ENCODE measurements at places on chromosomes 7 and 10. TPM values are rescaled to one million over a fixed set of nuclear protein-coding genes. Genes with fewer than 3 reads are reported as not detected.
A peak's percentile ranks its signal among the peaks of the same experiment; 100 is the strongest.

DNA sequence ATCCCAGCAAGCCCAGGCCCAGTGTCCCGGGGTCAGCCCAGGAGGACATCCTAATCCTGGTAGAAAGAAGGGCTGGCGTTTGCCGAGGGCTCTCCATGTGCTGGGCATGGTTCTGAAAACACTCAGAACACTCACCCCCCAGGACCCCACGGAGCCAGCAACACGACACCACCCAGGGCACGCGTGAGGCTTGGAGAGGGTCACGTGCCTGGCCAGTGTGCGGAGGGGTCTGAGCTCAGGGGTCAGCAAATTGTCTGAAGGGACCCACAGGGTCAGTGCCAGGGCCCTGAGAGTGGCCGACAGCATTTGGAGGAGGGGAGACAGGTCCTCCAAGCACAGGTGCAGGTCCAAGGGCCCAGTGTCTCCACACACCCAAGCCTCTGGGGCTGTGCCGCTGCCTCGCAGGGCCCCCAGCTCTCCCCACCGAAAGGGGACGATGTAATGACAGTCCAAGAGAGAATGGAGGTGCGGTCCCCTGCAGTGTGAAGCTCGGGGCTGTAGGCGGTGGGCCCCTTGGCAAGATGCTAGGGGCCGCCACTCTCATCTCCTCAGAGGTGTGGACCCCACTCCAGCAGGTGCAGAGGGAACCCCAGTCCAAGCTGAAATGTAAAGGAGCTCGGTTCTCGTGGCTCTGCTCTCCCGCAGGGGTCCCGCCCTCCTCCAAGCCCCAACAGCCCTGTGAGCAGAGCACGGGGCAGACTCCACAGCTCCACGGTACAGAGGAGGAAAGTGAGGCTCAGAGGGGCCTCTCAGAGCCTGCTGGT, 7.8 kb downstream of the FOXL3 start:
- DNase-seq: no peak

DNA sequence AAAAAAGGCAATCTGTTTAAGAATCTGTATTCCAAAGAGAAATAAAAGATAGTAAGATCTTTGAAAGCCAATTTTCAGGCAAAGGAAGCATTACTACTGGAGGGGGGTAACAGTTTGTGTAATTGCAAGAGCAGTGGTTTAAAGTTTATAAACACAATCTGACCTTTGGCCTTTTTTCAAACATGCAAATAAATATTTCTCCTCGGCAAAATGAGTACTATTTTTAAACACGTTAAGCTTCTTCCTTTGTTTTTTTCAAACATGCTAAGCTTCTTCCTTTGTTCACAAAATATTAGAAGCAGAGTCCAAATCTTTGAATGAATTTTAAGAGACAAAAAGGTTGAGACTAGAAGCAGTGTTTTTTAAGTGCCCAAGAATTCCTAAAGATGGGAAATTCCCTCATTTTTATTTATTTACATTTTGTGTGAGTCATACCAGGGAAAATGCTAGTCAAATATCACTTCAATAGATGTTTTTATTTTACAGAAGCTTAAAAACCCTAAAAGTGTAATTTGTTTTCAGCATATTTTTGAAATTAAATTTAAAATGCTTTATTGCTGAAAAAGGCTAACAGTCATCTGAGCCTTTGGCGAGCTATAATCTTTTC, 229.3 kb downstream of the GPR37 start:
- no peak for DNase-seq

DNA sequence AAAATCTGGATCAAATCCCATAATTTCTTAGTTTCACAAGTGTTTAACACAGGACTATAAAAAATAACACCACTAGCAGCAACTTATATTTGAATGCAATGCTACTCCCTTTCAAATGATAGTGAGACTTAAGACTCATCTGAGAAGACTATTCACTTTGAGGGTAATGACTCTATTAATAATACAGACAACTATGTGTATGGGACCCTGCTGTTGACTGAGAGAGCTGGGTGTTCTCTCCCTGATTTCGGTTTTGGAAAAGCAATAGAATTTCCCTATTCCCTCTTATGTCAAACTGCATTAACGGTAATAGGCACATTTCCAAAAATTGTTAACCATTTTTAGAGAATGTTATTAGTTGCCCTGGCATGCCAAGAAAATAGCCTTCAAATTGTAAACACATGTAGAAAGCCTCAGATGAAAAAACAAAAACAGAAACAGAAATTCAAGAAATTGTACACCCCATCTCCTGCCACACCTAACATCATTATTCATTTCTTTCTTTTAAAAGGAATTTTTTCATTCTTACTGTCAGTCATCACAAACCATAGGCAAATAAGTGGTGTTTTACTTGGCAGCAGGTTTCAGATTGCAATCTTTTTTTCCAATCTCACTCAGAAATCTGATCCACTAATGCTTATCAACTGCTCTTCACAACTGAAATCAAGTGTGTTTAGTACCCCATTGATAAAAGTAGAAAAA, 153.7 kb downstream of the TFPI2 start:
- DNase-seq: no peak

- DNase-seq: peak; percentile 15
Observed at GRCh38 chr10:106711313-106711906, 453.1 kb downstream of the SORCS1 start.

The TEX47 gene
- total RNA-seq: not detected

- no peak for DNase-seq
Observed at GRCh38 chr10:677038-677437, 12.4 kb downstream of the DIP2C start.

DNA sequence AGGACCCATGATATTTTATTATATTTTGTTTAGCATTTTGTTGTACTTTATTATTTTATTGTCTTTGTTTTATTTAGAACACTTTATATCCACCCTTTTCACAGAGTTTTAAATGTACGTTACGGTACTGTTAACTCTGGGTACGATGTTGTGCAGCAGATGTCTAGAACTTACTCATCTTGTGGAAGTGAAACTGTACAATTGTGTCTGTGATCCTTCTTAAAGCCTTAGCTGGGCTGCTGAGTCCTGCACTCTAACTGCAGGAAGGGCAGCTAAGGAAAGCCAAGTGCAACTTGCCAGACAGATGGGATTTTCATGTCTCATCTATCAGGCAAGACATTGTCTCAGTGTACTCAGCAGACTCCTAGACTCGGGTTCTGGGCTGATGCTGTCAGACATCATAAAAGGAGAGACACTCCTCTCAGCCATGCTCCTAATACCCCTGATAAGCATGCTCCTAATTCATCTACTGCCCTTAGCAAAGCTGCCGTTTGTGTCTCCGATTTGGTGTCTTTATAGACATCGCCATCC, 14.6 kb upstream of the INSYN2A start:
- DNase-seq: no peak

- no peak for DNase-seq
Observed at GRCh38 chr10:78321500-78321899, 287.8 kb downstream of the RPS24 start.
